ENCODE measurements at places on chromosomes 6 and 20. TPM values are rescaled to one million over a fixed set of nuclear protein-coding genes. Genes with fewer than 3 reads are reported as not detected.

GPSM3 gene
- total RNA-seq: 7.8 TPM

STXBP5 gene
- 21.8 TPM for total RNA-seq

SIM1 gene
- 34.3 TPM for total RNA-seq

SOX12 gene
- total RNA-seq: 15.1 TPM

MAP7 gene
- total RNA-seq: 15.8 TPM

WFDC12 gene
- not detected for total RNA-seq

OPRM1 gene
- not detected for total RNA-seq

IPCEF1 gene
- 8.8 TPM for total RNA-seq

ADGB gene
- 0.12 TPM for total RNA-seq

AIG1 gene
- 39.7 TPM for total RNA-seq

RSPO3 gene
- total RNA-seq: 10.8 TPM

PTK6 gene
- total RNA-seq: 0.76 TPM

ZFAND3 gene
- total RNA-seq: 60.8 TPM

AVP gene
- not detected for total RNA-seq

SYNDIG1 gene
- 10.7 TPM for total RNA-seq

WFDC13 gene
- total RNA-seq: not detected

RIPOR2 gene
- total RNA-seq: 18.2 TPM

B3GAT2 gene
- 0.29 TPM for total RNA-seq

ANKRD66 gene
- total RNA-seq: not detected

Measured in metanephros (tissue), 2 donors.